SK-N-SH (cell line): ENCODE measurements at places on chromosomes 3 and 15. TPM values are rescaled to one million over a fixed set of nuclear protein-coding genes. Genes with fewer than 3 reads are reported as not detected.

DNA sequence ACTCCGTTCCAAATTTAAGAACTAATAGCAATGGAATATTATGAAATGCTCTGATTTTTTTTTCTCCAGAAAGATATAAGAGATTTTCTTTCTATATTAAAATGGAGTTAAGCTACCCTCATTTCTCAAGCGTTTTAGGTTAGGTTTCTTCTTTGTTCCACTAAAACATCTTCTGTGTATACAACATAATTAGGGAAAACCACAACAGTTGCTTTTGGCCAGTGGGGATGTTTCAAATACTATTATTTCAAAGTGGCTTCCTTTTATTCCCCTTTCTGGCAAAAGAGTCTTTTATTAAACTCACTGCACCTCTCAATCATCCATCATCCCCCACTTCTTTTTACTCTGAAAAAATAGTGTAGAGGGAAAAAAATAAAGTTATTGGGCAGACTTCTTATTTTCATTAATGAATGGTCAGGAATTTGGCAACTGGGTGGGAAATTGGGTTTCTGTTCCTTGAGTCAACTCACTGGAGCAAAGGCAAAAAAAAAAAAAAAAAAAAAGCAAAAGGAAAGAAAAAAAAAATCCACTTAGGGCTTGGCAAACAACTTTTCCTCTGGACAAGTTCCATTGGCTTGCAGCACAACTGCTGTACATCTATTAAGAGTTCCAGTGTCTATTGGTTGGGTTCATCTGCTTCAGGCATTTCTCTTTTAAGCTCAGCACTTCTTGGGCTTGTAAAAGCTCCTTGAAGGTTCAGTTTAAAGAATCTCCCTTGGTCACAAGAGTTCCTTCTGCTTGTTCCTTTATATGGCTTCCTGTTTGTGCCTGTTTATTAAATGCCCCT is 963.4 kb downstream of the ROBO1 start:
- no peak overlapping the region; the same call in 1 of the 2 replicates for H3K27ac ChIP-seq
- DNase-seq: no peak
- H3K36me3 ChIP-seq: no peaks in the 10 kb centered on the region
- no peaks in the 10 kb centered on the region for H3K4me1 ChIP-seq
- no peaks in the 10 kb centered on the region for H3K27me3 ChIP-seq

DNA sequence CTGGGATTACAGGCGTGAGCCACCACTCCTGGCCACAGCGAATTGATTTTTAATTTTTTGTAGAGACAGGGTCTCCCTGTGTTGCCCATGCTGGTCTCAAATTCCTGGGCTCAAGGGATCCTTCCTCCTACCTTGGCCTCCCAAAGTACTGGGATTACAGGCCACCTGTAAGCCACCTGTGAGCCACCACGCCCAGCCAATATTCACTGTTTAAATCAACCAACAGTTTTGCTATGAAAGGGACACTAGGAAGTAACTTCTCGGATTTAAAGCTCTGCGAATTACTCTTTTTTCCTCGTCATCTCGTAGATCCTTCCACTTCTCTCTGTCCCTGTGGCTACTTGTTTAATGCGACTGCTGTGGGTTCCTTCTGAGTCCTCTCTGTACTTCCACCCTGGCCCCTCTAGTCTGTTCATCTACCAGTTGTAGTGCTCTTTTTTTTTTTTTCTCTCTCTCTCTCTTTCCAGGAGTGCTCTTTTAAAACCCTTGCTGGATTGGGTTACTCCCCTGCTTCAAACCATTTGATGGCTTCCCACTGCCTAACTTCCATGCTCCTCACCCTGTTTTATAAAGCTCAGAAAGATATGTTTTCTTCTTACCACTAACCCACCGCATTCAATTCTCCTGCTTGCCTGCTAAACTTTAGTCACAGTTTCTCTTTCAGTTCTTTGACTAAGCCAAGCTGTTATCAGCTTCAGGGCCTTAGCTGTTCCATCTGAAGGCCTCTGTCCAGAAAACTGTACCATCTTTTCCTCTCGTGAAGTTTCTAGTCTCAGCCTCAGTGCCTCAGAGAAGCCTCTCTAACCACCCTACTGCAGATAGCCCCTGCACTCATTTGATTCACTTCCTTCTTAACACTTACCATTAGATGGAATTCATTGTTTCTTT is 12.4 kb downstream of the RTF1 start:
- no peaks in the 10 kb centered on the region for H3K4me1 ChIP-seq
- no peaks in the 10 kb centered on the region for H3K27me3 ChIP-seq
- H3K4me3 ChIP-seq: no peak overlapping the region
- H3K36me3 ChIP-seq: peaks cover 5% of the 10 kb centered on the region

DNA sequence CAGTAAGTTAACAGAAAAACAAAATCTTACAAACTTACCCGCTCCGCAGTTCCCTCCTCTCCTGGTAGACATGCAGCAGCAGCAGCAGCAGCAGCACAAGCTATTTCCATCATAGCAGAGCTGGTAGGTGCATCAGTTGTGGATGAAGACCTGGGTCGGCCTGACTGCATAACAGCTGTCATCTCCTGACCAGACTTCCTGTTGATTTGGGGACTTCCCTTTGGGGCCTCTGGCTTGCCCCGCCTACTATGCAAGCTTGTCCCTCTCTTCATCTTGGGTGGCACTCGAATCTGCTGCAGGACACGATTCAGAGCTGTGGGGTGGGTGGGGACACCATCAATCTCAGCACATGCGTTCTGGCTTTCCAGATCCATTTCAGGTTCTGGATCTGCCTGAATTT is 65.7 kb downstream of the TMCC1 start:
- peaks cover 12% of the 10 kb centered on the region for H3K36me3 ChIP-seq
- H3K4me1 ChIP-seq: peaks cover 6% of the 10 kb centered on the region; the same call in 1 of the 2 replicates
- DNase-seq: no peak
- no peak overlapping the region for H3K4me3 ChIP-seq
- H3K27me3 ChIP-seq: no peaks in the 10 kb centered on the region
- no peak overlapping the region for H3K27ac ChIP-seq

DNA sequence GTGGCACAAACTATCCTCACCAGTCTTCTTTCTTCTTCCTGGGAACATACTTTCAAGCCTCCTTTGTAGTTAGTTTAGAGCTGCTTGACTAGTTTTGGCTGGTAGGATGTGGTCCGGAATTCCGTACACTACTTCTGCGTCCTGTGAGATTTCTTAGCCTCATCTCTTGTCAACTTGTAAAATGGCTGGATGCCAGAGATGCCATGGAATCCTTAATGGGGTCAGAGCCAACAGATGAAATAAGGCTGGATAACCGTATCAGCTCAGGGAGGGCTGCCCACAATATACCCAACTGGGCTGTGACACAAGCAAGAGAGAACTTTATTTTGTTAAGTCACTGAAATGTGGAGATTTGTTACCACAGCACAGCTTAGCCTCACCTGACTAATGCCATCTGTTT is 466.9 kb upstream of the MDFIC2 start:
- H3K27ac ChIP-seq: no peak overlapping the region
- H3K36me3 ChIP-seq: no peaks in the 10 kb centered on the region
- H3K4me1 ChIP-seq: no peaks in the 10 kb centered on the region
- no peaks in the 10 kb centered on the region for H3K27me3 ChIP-seq
- no peak overlapping the region for H3K4me3 ChIP-seq
- DNase-seq: no peak

The CPEB1 gene
- 2.6 and 3.1 TPM in 2 replicates for polyA plus RNA-seq

The NR2C2 gene
- polyA plus RNA-seq: 13.1 TPM in 2 replicates

GRCh38 chr3:182562274-182562673 is 231.0 kb upstream of the ATP11B start:
- no peaks in the 10 kb centered on the region for H3K4me1 ChIP-seq
- no peaks in the 10 kb centered on the region for H3K36me3 ChIP-seq

DNA sequence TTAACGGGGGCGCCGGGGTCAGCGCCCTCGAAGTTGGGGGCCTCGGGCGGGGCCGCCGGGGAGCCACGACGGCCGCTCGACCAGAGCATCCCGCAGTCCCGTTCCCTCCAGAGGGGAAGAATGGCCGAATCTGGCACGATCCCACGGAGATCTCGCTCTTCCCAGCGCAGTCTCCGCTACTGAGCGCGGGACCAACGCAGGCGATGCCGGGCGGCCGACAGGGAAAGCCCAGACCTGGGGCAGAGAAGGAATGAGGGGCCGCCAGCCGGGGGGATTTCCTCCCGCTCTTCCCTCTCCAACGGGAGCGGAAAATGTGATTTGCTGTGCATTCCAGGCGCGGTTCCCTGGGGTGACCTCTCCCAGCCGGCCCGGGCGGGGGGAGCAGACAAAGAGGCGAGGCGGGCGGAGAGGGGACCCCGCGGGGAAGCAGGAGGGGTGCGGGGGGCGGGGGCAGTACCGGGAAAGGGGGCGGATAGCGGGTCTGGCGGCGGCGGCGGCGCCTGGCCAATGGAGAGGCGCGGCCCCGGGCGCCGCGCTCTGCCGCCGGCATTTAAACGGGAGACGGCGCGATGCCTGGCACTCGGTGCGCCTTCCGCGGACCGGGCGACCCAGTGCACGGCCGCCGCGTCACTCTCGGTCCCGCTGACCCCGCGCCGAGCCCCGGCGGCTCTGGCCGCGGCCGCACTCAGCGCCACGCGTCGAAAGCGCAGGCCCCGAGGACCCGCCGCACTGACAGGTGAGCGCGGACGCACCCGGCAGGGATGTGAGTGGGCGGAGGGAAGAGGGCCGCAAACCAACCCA is at the start of gene GREM1:
TSS of gene GREM1 (plus strand) at position 579 of the 801 bp plus-strand sequence. CDS start 12,687 bp downstream, outside the sequence.
- H3K27ac ChIP-seq: no peak within 1 kb of the TSS; the same call in 1 of the 2 replicates
- H3K36me3 ChIP-seq: no peaks in the 10 kb centered on the region; the same call in 1 of the 2 replicates
- H3K4me3 ChIP-seq: peak within 1 kb of the TSS; percentile 61
- H3K4me1 ChIP-seq: peaks cover 11% of the 10 kb centered on the region; the same call in 1 of the 2 replicates
- H3K27me3 ChIP-seq: no peaks in the 10 kb centered on the region
- peak; percentile 67 for DNase-seq

- no peaks in the 10 kb centered on the region for H3K27me3 ChIP-seq
- H3K36me3 ChIP-seq: no peaks in the 10 kb centered on the region
- no peak within 1 kb of the TSS for H3K4me3 ChIP-seq
- H3K27ac ChIP-seq: no peak within 1 kb of the TSS
- peak; percentile 31 for DNase-seq
Observed at GRCh38 chr3:130516645-130517512, at the start of gene COL6A6. Gene COL6A6, plus strand, starts transcription at chr3:130517177. Its CDS starts 43,188 bp downstream, at chr3:130560365.

The CHST2 gene
- 1.1 and 1.6 TPM in 2 replicates for polyA plus RNA-seq

DNA sequence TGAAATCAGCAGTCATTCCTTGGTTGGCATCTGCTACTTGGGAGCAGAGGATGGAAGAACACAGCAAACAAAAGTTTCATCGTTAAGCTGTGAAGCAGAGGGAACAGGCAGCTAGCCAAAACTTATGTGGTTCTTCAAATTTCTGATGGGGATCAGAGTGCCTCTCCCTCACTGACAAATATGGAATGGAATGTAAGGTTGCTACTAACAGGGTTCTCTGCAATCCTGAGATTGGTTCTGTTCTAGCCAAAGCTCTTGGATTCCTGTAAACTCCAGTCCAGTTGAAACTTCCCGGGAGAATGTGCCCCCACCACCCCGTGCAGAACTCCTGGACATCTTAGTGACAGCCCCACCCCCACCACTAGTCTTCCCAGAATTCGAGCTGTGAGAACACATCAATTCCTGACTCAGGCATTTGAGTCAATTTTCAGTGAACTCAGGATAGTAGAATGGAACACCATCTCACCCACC is 55.9 kb upstream of the PHLDB2 start:
- H3K4me1 ChIP-seq: peaks cover 2% of the 10 kb centered on the region; the same call in 1 of the 2 replicates
- H3K4me3 ChIP-seq: no peak overlapping the region
- DNase-seq: no peak
- no peaks in the 10 kb centered on the region for H3K27me3 ChIP-seq
